ENCODE measurements at places on chromosomes 7 and 10.

DNA sequence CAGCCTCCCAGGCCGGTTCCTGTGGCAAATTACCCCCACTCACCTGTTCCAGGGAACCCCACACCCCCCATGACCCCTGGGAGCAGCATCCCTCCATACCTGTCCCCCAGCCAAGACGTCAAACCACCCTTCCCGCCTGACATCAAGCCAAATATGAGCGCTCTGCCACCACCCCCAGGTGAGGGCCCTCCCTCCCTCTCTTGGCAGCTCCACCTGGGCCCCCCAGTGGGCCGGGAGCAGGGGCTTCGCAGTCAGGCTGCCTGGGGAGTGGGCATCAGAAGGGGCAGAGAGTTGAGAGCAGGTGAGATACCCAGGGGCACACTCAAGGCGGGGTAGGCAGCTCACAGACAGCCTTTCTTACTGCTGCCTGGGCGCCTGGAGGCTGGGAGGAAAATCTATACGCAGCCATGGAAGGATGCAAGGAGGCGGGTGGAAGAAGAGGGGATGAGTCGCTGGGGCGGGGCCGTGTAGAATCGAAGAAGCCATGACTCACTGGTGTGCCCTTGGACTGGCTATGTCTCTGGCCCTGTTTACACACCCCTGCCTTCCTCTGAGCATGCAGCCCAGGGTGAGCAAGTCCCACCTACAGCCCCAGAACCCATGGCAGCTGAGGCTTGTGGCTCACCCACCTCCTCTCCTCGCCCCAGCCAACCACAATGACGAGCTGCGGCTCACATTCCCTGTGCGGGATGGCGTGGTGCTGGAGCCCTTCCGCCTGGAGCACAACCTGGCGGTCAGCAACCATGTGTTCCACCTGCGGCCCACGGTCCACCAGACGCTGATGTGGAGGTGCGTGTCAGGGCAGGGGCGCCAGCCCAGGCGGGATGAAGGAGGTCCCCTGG, 48.6 kb upstream of the PPIF start:
- H3K27me3 ChIP-seq, result no peaks in the 10 kb centered on the region
- H3K36me3 ChIP-seq, result peaks cover 92% of the 10 kb centered on the region
- H3K4me1 ChIP-seq, result no peaks in the 10 kb centered on the region
- no peak overlapping the region for H3K4me3 ChIP-seq
- DNase-seq, result no peak

DNA sequence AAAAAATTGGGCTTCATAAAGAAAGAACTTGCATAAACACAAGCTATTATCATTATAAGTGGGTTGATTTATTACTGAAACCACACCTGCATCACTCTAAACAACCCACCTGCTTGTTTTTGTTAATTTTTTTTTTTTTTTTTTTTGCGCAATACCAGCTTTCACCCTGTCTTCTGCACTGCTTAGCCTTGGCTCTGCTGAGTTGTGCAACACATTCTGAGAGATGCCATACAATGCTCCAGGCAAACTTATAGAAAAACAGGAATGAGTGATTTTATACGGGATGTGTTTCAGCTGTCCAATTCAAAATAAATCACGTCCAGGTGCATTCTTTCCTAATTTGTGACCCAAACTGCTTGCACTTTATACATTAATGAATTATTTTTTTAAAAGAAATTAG, 923.6 kb downstream of the GATA3 start:
- H3K36me3 ChIP-seq, result no peaks in the 10 kb centered on the region
- no peaks in the 10 kb centered on the region for H3K4me1 ChIP-seq
- DNase-seq, result no peak
- H3K27ac ChIP-seq, result no peak overlapping the region
- H3K27me3 ChIP-seq, result no peaks in the 10 kb centered on the region

DNA sequence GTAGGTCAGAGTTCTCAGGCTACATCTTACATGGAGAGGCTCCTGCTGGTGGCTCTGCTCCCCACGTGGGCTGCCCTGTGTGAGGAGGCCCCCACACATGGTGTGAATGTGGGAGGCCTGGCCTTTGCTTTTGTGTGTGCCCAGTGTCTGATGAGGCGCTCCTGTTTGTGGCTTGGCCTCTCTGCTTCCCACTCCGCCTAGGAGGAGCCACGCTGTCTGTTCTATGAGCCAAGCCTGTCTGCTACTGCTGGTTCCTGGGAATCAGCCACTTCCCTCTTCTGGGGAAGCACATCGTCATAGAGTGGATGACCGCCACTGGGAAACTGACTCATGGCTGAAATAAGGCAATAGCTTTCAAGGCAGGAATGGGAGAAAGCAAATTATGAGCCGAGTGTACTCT, 87.1 kb downstream of the CYP26A1 start:
- no peaks in the 10 kb centered on the region for H3K27me3 ChIP-seq
- DNase-seq, result peak; percentile 17
- no peaks in the 10 kb centered on the region for H3K36me3 ChIP-seq
- H3K27ac ChIP-seq, result no peak overlapping the region

DNA sequence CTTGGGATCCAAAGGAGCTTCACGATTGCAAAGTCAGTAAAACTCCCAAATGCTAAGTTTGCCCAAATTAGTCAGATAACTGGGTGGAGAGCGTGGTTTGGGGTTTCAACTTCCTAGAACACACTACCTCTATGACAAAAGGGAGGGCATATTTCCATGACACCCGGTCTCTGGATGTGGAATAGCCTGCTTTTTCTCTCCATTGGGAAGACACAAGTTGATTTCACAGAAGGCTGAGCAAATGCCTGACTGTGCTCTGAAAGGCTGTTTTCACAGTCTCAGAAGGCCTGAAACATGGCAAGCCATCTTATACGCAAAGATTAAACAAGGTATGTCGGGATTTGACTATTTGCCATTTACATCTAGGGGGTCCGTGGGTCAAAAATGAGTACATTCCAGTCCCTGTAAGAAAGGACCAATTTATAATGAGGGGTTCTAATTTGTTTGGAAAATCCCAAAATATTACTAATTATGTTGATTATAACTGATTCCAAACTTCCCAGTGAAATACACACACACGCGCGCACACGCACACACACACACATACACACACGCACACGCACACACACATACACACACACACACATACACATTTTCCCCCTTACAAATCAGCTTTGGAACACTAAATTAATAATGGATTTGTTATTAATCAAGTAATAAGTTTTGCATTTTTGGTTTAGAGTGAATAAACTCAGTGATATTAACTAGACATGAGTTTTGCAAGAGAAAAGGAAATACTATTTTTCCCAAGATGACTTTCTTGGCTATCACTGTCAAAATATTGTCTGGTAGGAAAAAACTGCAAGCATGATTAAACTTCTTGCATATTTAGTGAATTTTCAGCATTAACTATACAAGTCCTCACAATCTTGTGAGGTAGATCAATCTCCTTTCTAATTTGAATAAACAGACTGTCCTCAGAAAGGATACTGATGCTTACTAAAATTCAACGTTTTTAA, 105.0 kb downstream of the PRTFDC1 start:
- no peak overlapping the region for H3K4me3 ChIP-seq
- no peaks in the 10 kb centered on the region for H3K27me3 ChIP-seq
- no peaks in the 10 kb centered on the region for H3K4me1 ChIP-seq
- no peak overlapping the region for H3K27ac ChIP-seq

- H3K27me3 ChIP-seq, result no peaks in the 10 kb centered on the region
- no peaks in the 10 kb centered on the region for H3K36me3 ChIP-seq
- no peak overlapping the region for H3K4me3 ChIP-seq
- no peak for DNase-seq
- no peaks in the 10 kb centered on the region for H3K4me1 ChIP-seq
- no peak overlapping the region for H3K27ac ChIP-seq
Measured at GRCh38 chr10:11448545-11449244, 162.8 kb downstream of the USP6NL start.

DNA sequence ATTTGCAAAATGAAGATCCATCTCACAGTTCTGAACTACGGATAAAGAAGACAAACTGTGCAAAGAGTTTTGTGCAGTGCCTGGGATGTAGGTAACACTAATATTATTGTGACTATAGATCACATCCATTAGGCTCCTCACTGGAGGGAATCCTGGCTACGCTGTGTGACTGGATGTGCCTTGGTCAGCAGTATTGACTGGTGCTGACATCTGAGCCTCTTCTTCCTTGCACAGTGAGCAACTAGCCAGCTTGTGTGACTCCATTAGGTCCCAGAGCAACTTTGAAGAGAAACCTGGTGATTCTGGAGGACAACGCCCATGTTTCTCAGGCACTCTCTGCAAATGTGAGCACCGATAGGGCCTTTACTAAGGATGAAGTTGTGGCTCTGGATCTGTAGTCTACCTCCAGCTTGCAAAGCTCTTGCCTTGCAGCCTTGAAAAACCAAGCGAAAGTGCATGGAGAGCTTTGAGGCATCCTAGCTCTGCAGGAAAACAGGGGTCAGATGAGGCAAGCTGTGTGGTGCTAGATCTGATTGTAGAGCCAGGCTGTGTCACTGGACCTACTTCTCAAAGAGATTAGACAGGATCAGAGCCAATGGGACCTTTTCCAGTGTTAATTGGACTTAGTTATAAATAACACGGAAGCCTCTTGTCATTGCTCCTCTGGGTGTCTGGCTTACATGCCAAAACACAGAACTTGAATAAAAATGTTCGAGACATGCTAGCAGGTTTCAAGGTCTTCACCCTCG, 303.6 kb upstream of the LYZL1 start:
- H3K36me3 ChIP-seq, result no peaks in the 10 kb centered on the region
- DNase-seq, result no peak
- H3K4me3 ChIP-seq, result no peak overlapping the region
- peaks cover 7% of the 10 kb centered on the region for H3K4me1 ChIP-seq
- H3K27ac ChIP-seq, result no peak overlapping the region
- no peaks in the 10 kb centered on the region for H3K27me3 ChIP-seq

- no peaks in the 10 kb centered on the region for H3K27me3 ChIP-seq
- H3K4me1 ChIP-seq, result peaks cover 9% of the 10 kb centered on the region
- H3K36me3 ChIP-seq, result no peaks in the 10 kb centered on the region
- DNase-seq, result no peak
- no peak overlapping the region for H3K4me3 ChIP-seq
- H3K27ac ChIP-seq, result no peak overlapping the region
Measured at GRCh38 chr10:59718257-59718656, 8.6 kb upstream of the SLC16A9 start.

All from thyroid gland (tissue), 4 donors.